ENCODE measurements at places on chromosomes 5 and 9.

DNA sequence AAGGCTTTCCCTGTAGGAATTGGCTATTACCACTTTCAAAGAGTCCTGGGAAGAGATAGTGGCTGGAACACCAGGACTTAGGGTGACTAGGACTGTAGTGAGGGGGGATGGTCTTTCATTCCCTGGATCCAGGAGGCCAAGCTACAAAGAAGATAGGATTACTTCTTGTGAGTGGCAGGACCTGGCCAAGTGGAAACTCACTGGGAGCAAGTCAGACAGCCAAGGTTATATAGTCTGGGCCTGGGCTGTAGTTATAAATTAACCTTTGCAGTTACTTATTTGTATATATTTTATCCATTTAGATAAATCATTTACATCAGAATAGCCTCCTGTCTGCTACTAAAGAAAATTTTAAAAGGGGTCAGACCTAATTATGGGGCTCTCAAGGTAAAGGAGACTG, 124.3 kb downstream of the TLR4 start:
- H3K4me3 ChIP-seq = no peak overlapping the region
- DNase-seq = no peak
- H3K27ac ChIP-seq = no peak overlapping the region
- H3K4me1 ChIP-seq = no peaks in the 10 kb centered on the region

DNA sequence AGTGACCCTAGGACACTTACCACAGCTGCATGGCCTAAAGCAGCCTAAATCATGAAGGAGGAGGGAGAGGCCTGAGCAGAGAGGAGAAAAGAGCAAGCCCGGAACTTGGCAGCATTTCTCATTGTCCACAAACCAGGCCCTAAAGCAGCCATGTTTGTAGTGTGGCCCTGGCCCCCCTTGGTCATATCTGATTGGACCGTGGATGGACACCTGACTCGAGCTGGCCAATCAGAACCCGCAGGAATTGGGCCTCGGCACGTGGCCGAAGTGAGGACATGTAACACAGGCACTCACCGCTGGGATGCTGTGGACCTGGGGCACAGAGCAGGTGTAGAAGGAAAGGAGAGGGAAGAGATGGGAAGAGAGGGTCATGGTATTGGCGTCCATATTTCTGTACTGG, 56.9 kb downstream of the ASS1 start:
- H3K27ac ChIP-seq = no peak overlapping the region
- no peak for DNase-seq
- H3K36me3 ChIP-seq = no peaks in the 10 kb centered on the region
- H3K4me3 ChIP-seq = no peak overlapping the region
- no peaks in the 10 kb centered on the region for H3K4me1 ChIP-seq

GRCh38 chr5:54309691-54310432, 511 bp downstream of the ARL15 start:
- peak overlapping the region; percentile 84 for H3K27ac ChIP-seq
- H3K36me3 ChIP-seq = no peaks in the 10 kb centered on the region
- peak; percentile 21 for DNase-seq

DNA sequence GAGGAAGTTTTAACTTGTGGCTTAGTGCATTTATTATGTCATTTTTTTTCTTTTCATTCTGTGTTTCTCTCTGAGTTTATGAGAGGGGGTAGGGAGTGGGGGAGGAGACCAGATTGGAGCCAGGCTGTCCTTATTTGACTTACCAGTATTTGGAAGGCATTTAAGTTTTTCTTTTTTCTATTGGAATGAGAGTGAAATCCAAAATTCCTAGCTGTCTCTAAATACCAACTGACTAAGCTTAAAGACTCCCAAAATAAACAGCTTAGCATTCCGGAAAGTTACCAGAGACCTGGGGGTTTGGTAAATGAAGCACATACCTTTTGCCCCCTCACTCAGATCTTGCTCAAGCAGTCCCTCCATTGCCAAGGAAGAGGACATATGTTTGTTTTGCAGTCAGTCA, 581.9 kb upstream of the BRINP1 start:
- no peaks in the 10 kb centered on the region for H3K36me3 ChIP-seq
- H3K4me1 ChIP-seq = no peaks in the 10 kb centered on the region
- no peak overlapping the region for H3K27ac ChIP-seq
- no peak overlapping the region for H3K4me3 ChIP-seq

GRCh38 chr9:71302776-71303175, 181.4 kb upstream of the TRPM3 start:
- no peak for DNase-seq
- no peaks in the 10 kb centered on the region for H3K4me1 ChIP-seq
- H3K27me3 ChIP-seq = no peaks in the 10 kb centered on the region
- no peaks in the 10 kb centered on the region for H3K36me3 ChIP-seq
- no peak overlapping the region for H3K4me3 ChIP-seq
- H3K27ac ChIP-seq = no peak overlapping the region

DNA sequence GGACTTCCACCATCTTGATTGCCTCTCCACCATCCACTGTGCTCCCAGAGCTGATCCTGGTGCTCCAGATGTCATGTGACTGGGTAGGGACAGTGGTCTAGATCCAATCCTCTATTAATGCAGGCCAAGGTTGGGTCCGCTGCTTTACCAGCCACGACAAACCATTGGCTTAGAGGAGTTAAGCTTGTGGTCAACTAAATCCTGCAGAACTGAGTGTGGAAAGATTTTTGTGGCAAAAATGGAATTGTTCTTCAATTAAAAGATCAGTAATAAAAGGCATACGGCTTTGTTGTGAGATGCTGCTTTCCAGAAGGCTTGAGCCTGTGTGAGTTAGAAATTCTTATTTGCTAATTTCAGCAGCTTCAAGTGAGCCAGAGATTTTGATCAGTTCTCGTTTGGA, 30.7 kb downstream of the SLC1A3 start:
- H3K27me3 ChIP-seq = no peaks in the 10 kb centered on the region
- H3K4me1 ChIP-seq = peaks cover 11% of the 10 kb centered on the region
- H3K4me3 ChIP-seq = no peak overlapping the region
- H3K27ac ChIP-seq = no peak overlapping the region
- no peak for DNase-seq

GRCh38 chr5:97454015-97454414, 271.0 kb upstream of the RIOK2 start:
- H3K27me3 ChIP-seq = no peaks in the 10 kb centered on the region
- no peak overlapping the region for H3K27ac ChIP-seq
- no peaks in the 10 kb centered on the region for H3K36me3 ChIP-seq
- no peaks in the 10 kb centered on the region for H3K4me1 ChIP-seq

DNA sequence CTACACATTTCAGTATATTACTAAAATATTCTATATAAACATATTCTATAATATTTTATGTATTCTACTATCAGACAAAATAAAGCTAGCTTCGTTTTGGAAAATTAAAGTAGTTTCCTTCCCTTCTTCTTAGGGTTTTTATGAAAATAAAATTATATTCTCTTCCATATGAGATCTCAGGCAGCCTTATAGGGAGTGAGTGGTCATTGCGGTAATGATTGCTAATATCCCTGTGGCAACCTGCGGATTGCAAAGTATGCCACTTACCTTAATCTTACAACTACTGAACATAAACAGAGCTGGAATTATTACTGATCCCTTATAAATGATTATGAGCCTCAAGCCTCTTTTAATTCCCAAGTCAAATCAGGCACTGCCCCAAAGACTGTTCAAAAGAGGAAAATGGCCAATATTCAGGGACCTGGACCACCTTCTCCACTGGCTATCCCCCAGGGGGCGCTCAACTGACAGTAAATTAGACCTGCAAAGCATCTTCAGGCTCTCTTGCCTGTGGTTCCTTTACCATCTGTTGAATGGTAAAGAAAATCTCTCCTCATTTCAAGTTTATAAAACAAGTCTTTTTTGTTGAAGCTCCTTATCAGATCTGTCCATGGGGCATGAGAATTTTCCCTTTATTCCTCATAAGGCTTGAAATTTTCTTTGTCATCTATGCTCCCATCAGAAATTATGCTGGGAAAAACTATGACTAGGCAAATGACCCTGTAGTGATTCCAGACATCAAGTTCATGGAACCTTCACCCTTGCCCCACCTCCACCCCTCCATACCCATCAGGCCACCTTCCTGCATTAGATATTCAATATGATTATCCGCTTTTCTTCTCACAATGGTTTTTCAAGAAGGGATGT, 163.9 kb downstream of the CEMIP2 start:
- no peaks in the 10 kb centered on the region for H3K4me1 ChIP-seq
- H3K27ac ChIP-seq = no peak overlapping the region
- no peaks in the 10 kb centered on the region for H3K36me3 ChIP-seq

DNA sequence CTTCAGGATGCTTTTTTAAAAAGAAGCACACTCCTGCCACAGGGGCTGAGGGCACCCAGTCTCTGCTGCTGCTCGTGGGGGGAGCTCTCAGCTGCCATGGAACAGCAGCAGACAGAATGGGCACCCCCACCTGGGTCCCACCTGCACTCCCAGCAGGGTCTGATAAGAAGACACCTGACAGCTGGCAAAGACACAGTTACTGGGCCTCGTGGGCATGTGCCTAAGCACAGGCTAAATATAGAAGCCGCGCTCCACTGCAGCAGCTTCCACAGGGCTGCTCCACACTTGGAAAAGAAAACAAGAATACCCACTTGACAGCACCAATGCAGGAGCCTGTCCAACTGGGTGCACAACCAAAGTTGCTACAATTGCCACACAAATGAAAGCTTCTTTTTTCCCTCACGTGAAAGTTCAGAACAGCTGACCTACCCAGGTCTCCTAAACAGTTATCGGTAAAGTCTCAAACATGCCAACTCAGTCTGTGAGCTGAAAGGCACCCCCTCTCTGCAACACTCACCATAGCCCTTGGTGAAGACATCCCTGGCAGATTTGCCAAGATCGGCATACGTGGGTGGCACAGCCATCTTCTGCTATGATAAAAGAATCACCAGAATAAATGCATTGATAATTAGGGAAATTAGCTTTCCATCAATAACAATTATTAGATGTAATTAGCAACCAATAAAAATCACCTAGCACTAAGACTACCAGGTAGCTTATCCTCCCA, 12.2 kb downstream of the VDAC1 start:
- H3K27me3 ChIP-seq = no peaks in the 10 kb centered on the region
- H3K36me3 ChIP-seq = peaks cover 24% of the 10 kb centered on the region
- peaks cover 45% of the 10 kb centered on the region for H3K4me1 ChIP-seq
- H3K4me3 ChIP-seq = no peak overlapping the region
- H3K27ac ChIP-seq = peak overlapping the region; percentile 62

DNA sequence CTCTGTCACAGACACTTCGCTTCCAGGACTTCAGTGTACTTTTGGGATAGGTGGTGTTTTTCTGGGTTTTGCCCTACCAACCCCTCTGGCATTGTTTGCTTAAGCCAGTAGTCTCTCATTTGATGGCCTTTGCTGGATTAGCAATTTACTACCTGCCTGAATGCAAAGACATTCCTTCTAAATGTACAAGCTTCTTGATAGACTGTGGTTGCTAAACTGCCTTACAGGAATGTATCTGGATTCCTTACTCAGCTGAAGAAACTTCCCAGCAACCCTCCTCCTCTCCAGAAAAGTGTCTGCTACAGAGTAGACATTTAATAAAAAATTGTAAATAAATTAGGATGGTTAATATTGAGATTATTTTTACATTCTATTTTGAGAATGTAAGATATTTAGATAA, 1916.7 kb downstream of the EFNA5 start:
- DNase-seq = no peak
- no peak overlapping the region for H3K4me3 ChIP-seq
- no peaks in the 10 kb centered on the region for H3K27me3 ChIP-seq
- no peak overlapping the region for H3K27ac ChIP-seq
- no peaks in the 10 kb centered on the region for H3K4me1 ChIP-seq

DNA sequence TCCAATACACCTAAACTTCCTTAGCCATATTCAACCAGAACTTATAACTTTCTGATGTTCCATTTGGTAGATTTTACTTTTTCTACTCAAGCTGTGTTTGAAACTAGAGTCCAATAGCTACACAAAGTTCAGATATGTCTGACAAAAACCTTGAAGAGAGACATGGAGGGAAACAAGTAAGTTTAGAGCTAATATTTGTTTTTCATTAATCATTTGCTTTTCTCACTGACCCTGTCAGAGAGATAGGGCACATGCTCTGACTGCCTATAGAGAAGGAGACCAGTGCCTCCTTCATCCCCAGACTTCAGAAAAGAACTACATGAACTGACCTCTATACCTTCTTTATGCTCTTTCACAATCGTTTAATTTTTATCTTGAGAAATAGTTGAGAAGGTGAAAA, 157.0 kb upstream of the PPP1R2B start:
- no peak for DNase-seq
- peaks cover under 1% of the 10 kb centered on the region for H3K4me1 ChIP-seq
- H3K27ac ChIP-seq = no peak overlapping the region
- H3K36me3 ChIP-seq = no peaks in the 10 kb centered on the region

DNA sequence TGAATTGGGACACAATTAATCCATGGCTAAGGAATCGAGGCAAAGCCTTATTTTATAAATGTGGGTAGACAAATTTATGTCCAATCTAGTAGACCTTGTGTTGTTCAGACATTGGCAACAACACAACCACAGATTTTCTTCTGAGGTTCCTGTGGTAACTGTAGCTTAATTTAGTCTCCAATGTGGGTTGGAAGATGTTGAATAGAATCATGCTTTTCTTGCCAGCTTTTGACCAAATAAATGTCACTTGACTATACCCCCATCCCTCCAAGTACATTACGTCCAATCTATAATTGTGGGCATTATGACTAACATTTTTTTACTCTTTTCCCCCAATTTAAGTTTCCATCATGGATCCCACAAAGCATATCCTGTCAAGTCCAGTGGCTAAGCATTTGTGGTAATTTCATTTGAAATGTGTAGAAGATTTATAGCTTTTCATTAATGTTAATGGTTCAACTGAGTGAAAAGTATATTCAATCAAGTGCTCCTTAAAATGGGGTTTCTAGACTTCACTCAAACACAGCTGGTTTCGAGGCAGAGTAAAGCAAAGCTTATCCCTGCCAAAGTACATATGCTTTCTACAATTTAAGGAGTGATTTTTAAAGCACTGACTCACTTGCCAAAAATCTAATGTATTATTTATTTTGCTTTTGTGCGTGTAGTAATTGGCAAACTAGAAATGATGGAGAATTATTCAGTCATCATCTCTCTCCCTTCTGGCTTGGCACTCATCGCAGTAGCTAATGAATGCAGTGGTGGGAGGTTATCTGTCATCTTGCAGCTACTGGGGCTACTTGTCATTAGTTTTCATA, 141.8 kb downstream of the FAM174A start:
- H3K4me1 ChIP-seq = no peaks in the 10 kb centered on the region
- H3K36me3 ChIP-seq = no peaks in the 10 kb centered on the region
- no peaks in the 10 kb centered on the region for H3K27me3 ChIP-seq
- H3K4me3 ChIP-seq = no peak overlapping the region
- H3K27ac ChIP-seq = no peak overlapping the region

DNA sequence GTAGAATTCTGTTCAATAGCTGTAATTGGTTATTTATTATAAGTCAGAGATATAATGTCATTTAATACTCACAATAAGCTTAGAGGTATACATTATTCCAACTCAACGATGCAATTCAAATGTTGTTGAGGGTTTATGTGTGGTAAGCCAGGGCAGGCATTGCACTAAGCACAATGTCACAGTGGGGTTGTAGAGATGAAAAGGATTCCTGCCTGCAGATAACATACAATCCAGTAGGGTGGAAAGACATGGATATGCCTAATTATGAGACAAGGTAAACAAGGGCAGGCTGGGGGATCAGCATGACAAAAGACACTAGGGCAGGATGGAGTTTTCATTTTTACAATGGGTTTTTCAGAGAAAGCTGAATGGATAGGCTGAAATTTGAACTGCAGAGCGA, 98.7 kb upstream of the PALM2AKAP2 start:
- no peak overlapping the region for H3K27ac ChIP-seq
- H3K4me3 ChIP-seq = no peak overlapping the region
- no peaks in the 10 kb centered on the region for H3K27me3 ChIP-seq
- H3K4me1 ChIP-seq = no peaks in the 10 kb centered on the region
- H3K36me3 ChIP-seq = no peaks in the 10 kb centered on the region
